Stimulated activated CD4-positive, alpha-beta T cell treated with anti-CD3 and anti-CD28 coated beads, Interleukin-1b, Interleukin-23, amount 100 ng/mL, for 48 hours (primary cell): ENCODE measurements at places on chromosomes 4 and X.
A peak's percentile ranks its signal among the peaks of the same experiment; 100 is the strongest.

- DNase-seq: no peak
Observed at GRCh38 chrX:103356858-103357257, 552 bp downstream of the TCEAL9 start.

GRCh38 chrX:17608888-17609287, 128.4 kb upstream of the SCML1 start:
- no peak for DNase-seq

DNA sequence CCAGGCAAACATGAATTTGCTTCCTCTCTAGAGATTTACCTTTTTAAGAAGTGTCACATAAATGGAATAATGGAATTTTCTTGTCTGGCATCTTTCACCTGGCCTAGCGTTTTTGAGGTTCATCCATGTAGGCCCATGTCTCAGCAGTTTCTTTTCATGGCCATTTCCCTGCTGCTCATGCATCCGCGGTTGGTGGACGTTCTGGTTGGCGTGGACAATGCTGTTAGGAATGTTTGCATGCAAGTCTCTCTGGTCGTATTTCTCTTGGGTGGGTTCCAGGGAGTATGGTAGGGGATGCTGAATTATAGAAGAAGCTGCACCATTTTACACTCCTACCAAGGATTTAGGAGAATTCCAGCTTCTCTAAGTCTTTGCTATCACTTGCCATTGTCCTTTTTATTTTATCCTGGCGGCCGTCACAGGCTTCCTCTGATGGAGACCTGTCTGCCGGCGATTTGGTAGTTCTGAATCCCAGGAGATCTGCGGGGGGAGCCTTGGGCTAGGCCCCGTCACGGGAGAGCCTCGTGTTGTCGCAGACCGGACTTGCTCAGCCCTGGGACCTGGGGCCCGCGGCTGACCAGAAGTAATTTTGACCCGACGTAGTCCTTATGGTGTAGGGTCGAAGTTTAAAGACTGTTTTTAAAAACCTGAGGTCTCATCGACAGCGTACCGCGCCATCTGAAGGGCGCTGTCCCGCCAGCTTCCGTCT, 56.9 kb upstream of the TADA2B start:
- no peak for DNase-seq

DNA sequence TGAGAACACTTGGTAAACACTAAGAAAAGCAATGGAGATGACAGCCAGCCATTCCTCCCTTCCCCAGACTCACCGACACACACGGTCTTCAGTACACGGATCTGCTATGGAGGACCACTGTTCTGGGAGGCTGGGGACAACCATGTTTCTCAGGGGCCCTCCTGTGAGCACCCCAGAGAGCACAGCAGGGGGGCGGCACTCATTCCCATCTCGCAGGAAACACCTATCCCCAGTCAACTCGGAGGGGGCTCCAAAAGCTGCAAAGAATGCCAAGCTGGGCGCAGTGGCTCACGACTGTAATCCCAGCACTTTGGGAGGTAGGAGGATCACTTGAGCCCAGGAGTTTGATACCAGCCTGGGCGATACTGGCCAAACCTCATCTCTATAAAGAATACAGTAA, 172.1 kb downstream of the AFAP1 start:
- no peak for DNase-seq

- no peak for DNase-seq
Observed at GRCh38 chr4:79446145-79446544, 38.1 kb upstream of the GK2 start.

DNA sequence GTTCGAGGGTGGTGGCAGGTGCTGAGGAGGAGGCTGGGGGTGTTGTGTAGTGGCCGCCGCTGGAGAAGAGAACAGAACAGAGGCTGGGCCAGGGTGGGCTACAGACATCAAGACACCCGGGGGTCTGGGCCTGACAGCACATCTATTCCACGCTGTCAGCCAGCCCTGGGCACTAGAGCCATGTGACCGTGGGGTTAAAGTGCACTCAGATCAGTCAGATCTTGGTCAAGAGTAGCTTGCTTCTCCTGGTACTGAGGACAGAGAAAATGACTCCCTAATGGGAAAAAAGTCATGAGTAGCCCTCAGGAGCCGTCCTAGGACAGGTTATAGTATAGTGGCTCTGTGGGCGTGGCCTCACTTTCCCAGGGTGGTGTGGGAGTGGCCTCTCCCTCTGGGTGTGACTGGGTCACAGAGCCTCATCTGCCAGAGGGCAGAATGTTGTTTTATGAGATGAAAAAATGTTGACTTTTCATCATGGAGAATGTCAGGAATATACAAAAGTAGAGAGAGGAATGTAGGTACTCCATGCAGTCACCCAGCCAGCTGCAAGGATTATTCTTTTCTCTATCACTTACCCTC, 19.4 kb downstream of the TRMT44 start:
- DNase-seq: no peak

GRCh38 chr4:140212646-140213045, 58.7 kb upstream of the MAML3 start:
- no peak for DNase-seq

GRCh38 chrX:47217121-47217851, 1.2 kb upstream of the CDK16 start:
- DNase-seq: peak; percentile 21

GRCh38 chr4:37138789-37139188, 105.8 kb upstream of the NWD2 start:
- DNase-seq: no peak

- DNase-seq: peak; percentile 33
Observed at GRCh38 chrX:16786791-16787735, 797 bp downstream of the TXLNG start.

DNA sequence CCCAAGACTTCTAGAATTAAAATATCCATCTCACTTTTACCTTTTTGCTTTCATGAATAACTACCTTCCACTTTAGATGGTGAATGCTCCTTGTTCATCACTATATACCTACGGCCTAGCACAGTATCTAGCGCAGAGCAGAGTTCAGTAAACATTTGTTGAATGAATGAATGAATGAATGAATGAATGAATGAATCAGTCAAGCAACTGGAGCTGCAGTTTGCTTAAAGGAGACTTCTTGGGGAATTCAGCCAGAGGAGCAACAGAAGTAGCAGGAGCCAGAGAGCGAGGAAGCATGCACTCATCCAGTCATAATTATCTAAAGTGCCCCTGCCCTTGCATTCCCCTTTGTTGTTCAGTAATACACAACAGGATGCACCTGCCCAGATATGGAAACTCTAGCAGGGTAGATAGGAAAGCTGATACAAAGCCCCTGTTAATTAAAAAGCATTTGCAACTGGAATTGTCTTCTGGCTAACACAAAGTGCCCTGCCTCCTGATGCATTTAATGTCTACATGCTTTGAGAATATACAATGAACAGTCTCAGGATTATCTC, 103.0 kb upstream of the MBNL3 start:
- no peak for DNase-seq

DNA sequence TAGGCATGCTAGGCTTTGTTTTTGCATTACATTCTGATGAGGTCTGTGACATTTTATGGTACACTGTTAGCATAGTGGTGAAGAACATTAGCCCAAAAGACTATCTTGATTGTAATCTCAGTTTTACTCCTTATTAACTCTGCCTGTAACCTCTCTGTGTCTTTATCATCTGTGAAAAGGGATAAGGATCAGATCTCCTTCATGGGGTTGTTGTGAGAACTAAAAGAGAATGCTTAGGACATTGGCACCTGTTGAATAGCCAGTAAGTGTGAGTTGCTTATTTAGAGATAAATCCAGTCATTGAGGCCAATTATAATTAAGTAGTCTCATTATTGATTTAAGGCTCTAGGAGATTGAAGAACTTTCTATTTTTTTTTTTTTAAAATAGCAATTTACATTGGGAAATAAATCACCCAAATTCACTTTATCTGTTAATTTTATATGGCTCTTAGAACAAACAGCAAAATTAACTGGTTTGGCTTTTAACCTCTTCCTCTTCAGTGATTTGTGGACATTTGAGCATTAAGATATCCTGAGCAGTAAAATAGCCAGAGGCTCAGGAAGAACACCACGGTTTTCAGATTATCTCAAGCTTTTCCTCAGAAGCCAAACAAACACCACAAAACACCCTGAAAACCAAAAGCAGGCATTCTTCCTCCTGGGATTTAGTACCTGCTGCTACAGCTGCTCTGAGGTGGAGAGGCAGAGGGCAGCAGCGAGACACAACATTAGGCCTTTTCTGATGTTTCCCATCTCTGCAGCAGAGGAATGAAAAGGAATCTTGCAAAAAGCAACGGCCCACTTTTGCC, 192.9 kb downstream of the ARHGAP10 start:
- DNase-seq: no peak

- no peak for DNase-seq
Observed at GRCh38 chr4:136751556-136751955, 780.7 kb downstream of the PCDH18 start.

DNA sequence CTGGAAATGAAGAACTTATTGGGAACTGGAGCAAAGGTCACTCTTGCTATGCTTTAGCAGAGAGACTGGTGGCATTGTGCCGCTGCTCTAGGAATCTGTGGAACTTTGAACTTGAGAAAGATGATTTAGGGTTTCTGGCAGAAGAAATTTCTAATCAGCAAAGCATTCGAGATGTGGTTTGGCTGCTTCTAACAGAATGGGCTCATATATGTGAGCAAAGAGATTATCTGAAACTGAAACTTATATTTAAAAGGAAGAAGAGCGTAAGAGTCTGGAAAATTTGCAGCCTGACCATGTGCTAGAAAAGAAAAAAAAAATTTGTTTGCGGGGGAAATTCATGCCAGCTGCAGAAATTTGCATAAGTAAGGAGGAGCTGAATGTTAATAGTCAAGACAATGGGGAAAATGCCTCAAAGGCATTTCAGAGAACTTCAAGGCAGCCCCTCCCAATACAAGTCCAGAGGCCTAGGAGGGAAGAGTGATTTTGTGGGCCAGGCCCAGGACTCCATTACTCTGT, 35.9 kb upstream of the PAPSS1 start:
- no peak for DNase-seq

DNA sequence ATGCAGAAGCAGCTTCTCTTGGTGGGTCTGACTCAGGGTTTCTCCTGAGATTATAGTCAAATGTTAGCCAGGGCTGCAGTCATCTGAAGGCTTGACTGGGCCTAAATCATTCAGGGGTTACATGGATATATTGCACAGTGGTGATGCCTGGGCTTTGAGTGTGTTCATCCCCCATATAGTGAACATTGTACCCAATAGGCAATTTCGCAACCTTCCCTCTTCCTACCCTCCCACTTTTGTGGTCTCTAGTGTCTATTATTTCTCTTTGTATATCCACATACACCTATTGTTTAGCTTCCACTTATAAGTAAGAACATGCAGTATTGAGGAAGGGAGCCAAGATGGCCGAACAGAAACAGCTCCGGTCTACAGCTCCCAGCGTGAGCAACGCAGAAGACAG, 90.3 kb upstream of the CAMK2D start:
- DNase-seq: no peak

DNA sequence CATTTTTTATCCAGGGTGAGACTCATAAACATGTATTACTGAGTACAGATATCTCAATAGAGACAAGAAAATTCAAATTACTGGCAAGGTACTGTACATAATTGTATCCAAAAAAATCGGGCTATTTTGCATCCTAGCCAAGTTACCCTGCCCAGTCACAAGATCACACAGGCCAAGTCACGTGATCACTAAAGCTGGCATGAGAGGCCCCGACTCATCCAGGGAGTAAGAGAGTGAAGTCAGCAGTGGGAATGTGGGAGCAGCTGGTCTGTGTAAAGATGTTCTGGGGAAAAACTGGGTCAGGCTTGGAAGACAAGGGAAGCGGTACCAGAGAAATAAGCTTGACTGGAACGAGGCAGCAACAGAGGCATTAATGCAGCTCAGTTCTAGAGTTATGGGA, 119.3 kb upstream of the STS start:
- DNase-seq: no peak

GRCh38 chr4:26028793-26029567, 115.0 kb downstream of the SMIM20 start:
- DNase-seq: peak; percentile 79

- DNase-seq: no peak
Observed at GRCh38 chrX:94361241-94361640, 687.2 kb downstream of the FAM133A start.

GRCh38 chr4:150476776-150477175, 105.2 kb upstream of the MAB21L2 start:
- DNase-seq: no peak

GRCh38 chrX:35711281-35711680, 86.9 kb upstream of the MAGEB16 start:
- no peak for DNase-seq

DNA sequence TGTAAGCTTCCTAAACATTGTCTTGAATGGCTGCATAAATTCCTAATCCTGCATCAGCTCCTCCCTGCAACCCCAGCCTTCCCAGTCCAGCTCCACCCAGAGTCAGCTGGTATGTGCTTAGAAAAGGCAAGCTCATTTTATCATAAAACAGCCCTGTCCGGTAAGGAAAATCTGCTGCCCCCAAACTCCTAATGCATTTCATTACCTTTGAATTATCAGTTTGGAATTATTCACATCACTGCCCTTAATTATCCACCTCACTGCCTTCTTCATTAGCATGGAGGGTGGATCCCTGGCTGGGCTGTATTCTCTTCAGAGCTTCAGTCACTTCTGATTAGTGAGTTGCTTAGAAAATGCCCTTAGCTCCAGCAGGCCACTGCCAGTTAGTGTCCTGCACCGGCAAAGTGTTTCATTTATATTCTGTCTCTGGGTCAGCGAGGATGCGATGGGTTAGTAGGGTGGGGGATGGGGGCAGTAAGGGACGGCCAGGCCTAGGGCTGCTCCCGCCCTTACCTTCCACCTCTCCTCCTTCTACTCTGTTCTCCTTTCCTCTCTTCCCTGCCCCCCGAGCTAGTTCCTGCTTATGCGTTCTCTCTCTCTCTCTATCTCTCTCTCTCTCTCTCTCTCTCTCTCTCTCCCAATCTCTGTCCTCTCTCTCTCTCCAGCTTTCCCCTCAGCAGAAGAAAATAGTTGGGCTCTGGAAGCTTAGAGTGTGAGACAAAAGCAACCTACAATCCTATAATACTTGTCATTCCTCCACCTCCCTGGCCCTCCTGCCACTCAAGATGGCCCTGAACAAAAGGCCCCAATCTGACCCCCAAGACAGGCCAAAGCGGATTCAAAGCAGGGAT, 174.8 kb upstream of the KLF3 start:
- DNase-seq: no peak

- DNase-seq: no peak
Observed at GRCh38 chrX:13340182-13340791, 20.4 kb upstream of the ATXN3L start.

DNA sequence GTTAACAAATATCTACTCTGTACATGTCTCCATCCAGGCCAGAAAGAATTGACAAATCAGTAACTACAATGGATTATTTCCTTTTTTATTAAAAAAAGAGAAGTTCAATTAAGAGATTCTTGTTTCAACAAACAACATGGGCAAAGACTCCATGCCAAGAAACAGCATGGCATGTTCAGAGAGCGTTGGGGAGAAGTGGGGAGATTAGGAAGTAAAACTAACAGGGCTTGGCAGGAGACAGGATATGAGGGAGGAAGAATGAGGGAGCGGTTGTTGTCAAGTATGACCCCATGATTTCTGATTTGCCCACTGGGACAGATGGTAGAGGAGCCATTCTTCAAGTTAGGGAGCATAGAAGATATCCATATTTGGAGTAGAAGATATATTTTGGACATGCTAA, 128.4 kb downstream of the RNF150 start:
- no peak for DNase-seq

GRCh38 chrX:142327182-142327581, 122.1 kb upstream of the MAGEC2 start:
- no peak for DNase-seq
